ENCODE measurements at places on chromosomes 12 and 14. TPM values are rescaled to one million over a fixed set of nuclear protein-coding genes. Genes with fewer than 3 reads are reported as not detected.

The PDE3A gene
- total RNA-seq: 0.07 TPM

- H3K4me1 ChIP-seq: peaks cover 8% of the 10 kb centered on the region
- peaks cover 30% of the 10 kb centered on the region for H3K27me3 ChIP-seq
- DNase-seq: no peak
- no peak overlapping the region for H3K4me3 ChIP-seq
- H3K36me3 ChIP-seq: no peaks in the 10 kb centered on the region
- no peak overlapping the region for H3K27ac ChIP-seq
Observed at GRCh38 chr12:1501695-1502378, 92.5 kb downstream of the FBXL14 start.

DNA sequence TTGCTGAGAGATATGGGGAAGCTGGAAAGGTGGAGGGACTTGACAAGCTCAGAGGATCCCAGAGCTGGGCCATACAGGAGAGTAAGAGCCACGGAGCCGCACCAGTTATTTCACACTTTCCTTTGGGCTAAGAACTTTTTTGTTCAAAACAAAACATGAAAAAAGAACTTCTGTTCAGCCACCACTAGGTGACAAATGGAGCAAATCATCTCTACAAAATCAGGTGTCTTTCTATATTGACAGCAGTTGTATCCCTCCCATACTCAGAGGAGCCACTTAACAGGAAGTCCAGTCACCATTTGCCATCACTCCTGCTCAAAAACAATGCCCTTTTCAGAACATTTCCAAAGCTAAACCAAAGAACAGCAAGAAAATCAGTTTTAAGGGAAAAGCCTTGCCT is 70.3 kb upstream of the DBX2 start:
- H3K4me1 ChIP-seq: no peaks in the 10 kb centered on the region
- no peak for DNase-seq
- no peaks in the 10 kb centered on the region for H3K36me3 ChIP-seq

DNA sequence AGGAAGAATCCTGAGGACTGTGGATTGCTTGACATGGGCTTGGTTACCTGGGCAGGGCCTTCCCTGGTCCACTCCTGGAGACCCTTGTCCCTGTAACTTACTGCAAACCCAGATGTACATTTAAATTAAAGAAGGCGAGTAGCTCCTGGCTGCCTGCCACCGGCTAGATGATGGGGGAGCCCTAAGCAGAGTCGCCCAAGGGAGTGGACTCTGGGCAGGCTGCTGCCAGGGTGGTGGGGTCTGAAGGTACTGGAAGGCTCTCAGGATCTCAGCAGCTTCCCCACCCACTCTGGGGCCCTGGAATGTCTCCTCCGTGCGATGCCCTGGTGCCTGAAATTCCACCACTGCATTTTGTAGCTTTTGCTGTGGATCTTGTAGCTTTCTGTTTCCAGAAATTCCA is 74.7 kb downstream of the FBXL14 start:
- no peaks in the 10 kb centered on the region for H3K36me3 ChIP-seq
- no peak overlapping the region for H3K27ac ChIP-seq
- no peak overlapping the region for H3K4me3 ChIP-seq
- no peaks in the 10 kb centered on the region for H3K4me1 ChIP-seq

DNA sequence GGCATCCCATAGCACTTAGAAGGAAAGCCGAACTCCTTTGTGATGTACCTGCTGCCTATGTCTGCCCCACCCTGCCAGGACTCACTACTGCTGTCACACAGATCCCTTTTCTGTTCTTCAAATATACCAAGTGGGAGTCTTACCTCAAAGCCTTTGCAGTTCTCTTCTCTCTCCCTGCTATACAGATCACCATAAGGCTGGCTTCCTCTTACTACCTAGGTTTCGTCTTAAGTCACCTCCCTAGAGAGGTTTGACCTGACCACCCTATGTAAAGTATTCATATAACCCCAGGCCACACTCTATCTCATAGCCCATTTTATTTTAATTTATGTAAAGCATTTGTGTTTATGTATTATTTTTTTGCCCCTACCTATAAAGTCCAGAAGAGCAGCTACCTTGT is 117.6 kb downstream of the CRADD start:
- no peaks in the 10 kb centered on the region for H3K36me3 ChIP-seq
- H3K27me3 ChIP-seq: no peaks in the 10 kb centered on the region
- H3K4me1 ChIP-seq: peaks cover 13% of the 10 kb centered on the region

GRCh38 chr12:26767116-26767515 is 65.9 kb downstream of the ITPR2 start:
- peaks cover 38% of the 10 kb centered on the region for H3K36me3 ChIP-seq
- H3K27me3 ChIP-seq: no peaks in the 10 kb centered on the region

GRCh38 chr14:86501611-86502010 is 971.7 kb downstream of the FLRT2 start:
- no peak overlapping the region for H3K27ac ChIP-seq
- DNase-seq: no peak
- H3K27me3 ChIP-seq: no peaks in the 10 kb centered on the region
- H3K4me3 ChIP-seq: no peak overlapping the region

DNA sequence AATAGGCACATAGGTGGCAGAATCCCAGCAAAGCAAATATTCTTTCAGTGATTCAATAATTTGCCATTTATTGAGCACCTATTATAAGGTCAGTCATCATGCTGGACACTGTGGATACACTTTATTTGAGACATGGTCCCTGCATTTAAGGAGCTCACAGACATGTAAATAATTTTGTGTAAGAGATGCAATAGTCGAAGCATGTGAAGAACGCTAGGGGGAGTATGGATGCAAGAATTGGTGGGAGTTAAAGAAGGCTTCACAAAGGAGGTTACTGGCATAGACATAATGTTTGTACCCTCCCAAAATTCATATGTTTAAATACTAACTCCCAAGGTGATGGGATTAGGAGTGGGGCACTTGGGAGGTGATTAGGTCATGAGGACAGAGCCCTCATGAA is 260.6 kb upstream of the GARIN6 start:
- H3K27ac ChIP-seq: no peak overlapping the region
- no peak for DNase-seq
- no peaks in the 10 kb centered on the region for H3K4me1 ChIP-seq
- H3K4me3 ChIP-seq: no peak overlapping the region
- H3K27me3 ChIP-seq: no peaks in the 10 kb centered on the region

GRCh38 chr12:25384893-25385248 is 134.1 kb upstream of the KRAS start:
- peak overlapping the region; percentile 99 for H3K27ac ChIP-seq
- peak overlapping the region; percentile 95 for H3K4me3 ChIP-seq
- H3K4me1 ChIP-seq: peaks cover 56% of the 10 kb centered on the region
- peaks cover 3% of the 10 kb centered on the region for H3K27me3 ChIP-seq
- no peak for DNase-seq

- no peaks in the 10 kb centered on the region for H3K36me3 ChIP-seq
- H3K27ac ChIP-seq: no peak overlapping the region
- peaks cover 7% of the 10 kb centered on the region for H3K4me1 ChIP-seq
Observed at GRCh38 chr12:104870797-104871196, 87.3 kb downstream of the SLC41A2 start.

DNA sequence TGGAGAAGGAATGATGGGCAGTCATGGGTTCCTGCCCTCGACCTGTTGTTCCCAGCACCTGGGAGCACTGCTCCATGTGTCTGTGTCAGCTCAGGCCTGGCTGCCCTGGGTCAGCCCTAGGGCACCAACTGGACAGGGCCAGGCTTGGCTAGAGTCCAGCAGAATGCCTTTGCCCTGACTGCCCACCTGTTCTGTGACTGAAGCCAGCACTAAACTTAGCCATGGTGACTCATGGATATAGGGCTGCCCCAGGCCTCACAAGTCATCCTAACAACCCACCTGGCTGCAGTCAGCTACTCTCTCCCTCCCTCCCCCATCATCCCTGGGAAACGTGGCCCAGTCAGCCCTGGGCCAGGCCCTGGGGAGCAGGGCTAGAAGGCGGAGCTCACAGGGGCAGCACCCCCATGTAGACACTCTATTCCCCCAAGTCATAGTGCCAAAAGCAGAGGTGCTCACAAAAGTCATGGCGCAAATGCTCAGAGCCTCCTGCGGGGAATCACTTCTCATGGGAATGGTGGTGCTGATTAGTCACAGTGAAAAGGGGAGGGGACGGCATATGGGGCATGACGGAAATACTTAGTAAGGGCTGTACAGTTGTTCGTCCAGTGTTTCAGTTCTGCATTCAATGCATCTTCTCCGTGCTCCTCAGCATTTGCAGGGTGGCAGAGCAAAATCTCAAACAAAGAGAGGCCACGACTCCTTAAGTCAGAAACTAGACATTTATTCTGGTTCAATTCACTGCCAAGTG is 52.0 kb upstream of the NTF3 start:
- H3K36me3 ChIP-seq: no peaks in the 10 kb centered on the region
- H3K4me1 ChIP-seq: no peaks in the 10 kb centered on the region
- H3K4me3 ChIP-seq: no peak overlapping the region
- DNase-seq: no peak
- H3K27ac ChIP-seq: no peak overlapping the region
- H3K27me3 ChIP-seq: no peaks in the 10 kb centered on the region

The ANO4 gene
- not detected for total RNA-seq

The FGF6 gene
- total RNA-seq: not detected

The HOXC13 gene
- not detected for total RNA-seq

The LALBA gene
- not detected for total RNA-seq

DNA sequence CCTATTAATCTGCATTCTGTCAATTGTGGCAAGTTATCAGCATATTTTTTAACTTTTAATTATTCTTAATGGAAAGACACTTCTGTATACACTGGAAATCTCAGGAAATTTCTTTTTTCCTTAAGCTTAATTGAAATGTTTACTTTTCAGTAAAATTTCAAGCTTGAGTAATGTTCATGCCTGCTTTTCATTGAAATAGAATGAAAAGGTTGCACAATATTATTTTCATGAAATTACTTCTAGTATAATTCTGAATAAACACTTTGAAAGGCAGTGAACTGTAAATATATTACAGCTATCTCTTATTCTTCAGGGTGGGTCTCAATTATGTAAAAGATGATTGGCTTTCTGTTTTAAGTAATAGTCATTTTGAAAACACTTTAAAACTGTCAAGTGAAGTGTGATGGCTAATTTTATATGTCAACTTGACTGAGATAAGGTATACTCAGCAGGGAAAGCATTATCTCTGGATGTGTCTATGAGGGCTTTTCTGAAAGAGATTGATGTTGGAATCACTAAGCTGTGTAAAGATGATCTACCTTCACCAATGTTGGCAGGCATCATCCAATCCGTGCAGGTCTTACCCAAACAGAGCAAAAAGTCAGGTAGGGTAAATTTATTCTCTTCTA is 29.9 kb downstream of the CLEC2D start:
- no peak overlapping the region for H3K4me3 ChIP-seq
- H3K4me1 ChIP-seq: peaks cover 64% of the 10 kb centered on the region
- H3K36me3 ChIP-seq: peaks cover 56% of the 10 kb centered on the region

The KIF26A gene
- total RNA-seq: 0.34 TPM

DNA sequence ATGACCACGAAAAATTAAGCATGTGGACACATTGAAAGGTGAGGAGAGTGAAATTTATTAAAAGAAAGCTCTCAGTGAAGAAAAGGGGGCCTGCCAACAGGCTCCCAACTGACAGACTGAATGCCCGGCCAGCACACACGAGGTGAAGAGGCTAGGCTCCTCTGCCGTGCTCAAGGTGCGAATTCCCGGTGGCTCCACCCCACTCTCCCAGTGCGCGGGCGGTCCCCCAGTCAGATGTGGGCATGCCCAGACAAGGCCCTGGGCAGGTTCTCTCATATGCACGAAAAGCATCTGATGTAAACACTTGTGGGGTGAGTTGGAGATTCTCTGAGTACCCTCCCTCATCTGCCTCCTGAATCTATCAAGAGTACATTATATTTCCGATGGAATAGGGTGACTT is 48.5 kb upstream of the OSBPL8 start:
- H3K27me3 ChIP-seq: peaks cover 22% of the 10 kb centered on the region
- DNase-seq: no peak
- H3K4me1 ChIP-seq: no peaks in the 10 kb centered on the region
- no peak overlapping the region for H3K4me3 ChIP-seq
- no peaks in the 10 kb centered on the region for H3K36me3 ChIP-seq

The SAMD15 gene
- 0.41 TPM for total RNA-seq

DNA sequence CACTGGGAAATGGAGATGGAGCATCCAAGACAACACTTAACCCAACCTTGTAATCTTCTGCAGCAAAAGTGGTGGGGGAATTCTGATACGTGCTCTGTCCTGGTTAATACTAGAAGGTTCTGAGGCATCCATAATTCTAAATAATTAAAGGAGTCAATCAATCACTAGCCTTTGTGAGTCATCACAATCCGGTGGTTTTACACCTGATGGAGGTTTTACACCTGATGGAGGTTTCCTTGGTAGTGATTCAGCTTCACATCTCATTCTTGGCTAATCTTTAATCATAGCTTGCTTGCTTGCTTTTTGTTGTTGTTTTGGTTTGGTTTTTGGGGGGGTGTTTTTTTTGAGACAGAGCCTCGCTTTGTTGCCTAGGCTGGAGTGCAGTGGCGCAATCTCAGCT is 343.4 kb downstream of the DPF3 start:
- no peaks in the 10 kb centered on the region for H3K36me3 ChIP-seq
- H3K27me3 ChIP-seq: peaks cover 63% of the 10 kb centered on the region
- no peak overlapping the region for H3K27ac ChIP-seq
- H3K4me1 ChIP-seq: peaks cover 2% of the 10 kb centered on the region

GRCh38 chr14:92531106-92531873 is 17.7 kb downstream of the RIN3 start:
- H3K4me1 ChIP-seq: peaks cover 35% of the 10 kb centered on the region
- peak overlapping the region; percentile 82 for H3K27ac ChIP-seq
- H3K4me3 ChIP-seq: no peak overlapping the region
- DNase-seq: no peak

GRCh38 chr12:88579161-88579517 is 1.1 kb downstream of the KITLG start:
- no peaks in the 10 kb centered on the region for H3K36me3 ChIP-seq
- H3K27me3 ChIP-seq: peaks cover 59% of the 10 kb centered on the region
- H3K27ac ChIP-seq: no peak overlapping the region
- peak overlapping the region; percentile 67 for H3K4me3 ChIP-seq

DNA sequence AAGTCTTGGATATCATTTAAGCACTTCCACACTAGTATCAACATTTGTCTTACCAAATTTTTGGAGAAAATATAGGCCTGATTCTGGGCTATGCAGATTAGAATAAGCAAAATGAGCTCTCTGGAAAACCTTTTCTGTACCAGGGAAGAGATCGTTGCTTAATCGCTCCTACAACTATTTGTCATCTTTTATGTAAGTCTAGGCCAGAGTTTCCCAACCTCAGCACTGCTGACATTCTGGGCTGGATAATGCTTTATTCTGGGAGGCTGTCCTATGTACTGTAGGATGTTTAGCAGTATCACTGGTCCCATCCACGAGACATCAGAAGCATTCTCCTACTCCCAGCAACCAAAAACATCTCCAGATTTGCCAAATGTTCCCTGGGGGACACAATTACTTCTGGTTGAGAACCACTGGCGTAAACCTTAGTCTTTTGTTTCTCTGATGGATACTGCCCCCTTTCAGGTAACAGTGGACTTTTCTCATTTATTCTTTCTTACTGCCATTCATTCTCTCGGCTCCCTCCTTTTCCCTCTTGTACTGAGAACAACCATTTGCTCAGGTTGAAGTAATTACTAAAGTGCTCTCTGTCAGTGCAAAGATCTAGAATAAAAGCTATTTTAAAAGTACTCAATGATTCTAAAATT is 316.9 kb upstream of the E2F7 start:
- no peaks in the 10 kb centered on the region for H3K36me3 ChIP-seq
- H3K27ac ChIP-seq: no peak overlapping the region
- no peaks in the 10 kb centered on the region for H3K4me1 ChIP-seq
- no peak overlapping the region for H3K4me3 ChIP-seq

Measured in activated T-helper 2 cell treated with anti-CD3 and anti-CD28 coated beads, Interferon-gamma antibody, Interleukin-2, Interleukin-4, amounts not matched to agents 10 μg/mL and 5 μg/mL and 100 μg/mL, durations not matched to agents 14 hours and 24 hours and 36 hours (primary cell).